ENCODE measurements at places on chromosomes 12 and 14.
A peak's percentile ranks its signal among the peaks of the same experiment; 100 is the strongest.

GRCh38 chr12:91316907-91317269, 134.3 kb upstream of the DCN start:
- no peak for DNase-seq

DNA sequence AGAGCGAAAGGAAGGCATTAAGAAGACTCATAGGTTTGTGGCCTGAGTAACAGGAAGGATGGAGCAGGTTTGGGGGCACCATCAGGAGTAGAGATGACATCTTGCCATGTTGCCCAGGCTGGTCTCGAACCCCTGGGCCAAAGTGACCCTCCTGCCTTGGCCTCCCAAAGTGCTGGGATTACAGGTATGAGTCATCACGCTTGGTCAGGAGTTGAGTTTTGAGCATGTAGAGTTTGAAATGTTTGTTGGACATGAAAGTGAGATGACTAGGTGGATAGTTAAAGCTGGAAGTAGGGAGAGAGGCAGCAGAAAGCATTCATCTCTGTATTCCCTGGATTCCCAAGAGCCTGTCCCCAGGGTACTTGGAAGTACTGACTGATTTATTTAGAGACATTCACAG, 112.6 kb downstream of the ERC1 start:
- no peak for DNase-seq

DNA sequence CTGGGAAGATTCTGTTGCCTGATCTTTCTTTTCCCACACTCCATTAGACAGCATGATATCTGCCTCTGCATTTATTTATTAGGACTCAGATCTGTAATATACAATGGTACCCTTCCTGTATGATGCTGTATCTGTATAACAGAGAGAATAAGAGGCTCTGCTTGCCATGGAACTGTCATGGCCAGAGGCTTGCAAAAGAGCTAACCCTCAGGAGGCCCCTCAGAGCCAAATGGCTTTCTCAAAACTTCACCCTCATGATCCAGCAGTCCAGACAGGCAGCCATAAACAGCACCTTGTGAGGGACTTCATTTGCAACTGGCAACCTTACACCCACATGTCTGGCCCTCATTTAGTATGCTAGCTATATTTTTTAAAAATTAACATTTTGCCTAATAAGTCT, 57.6 kb downstream of the TMEM30B start:
- no peak for DNase-seq

GRCh38 chr14:55297611-55298499, 26.6 kb downstream of the FBXO34 start:
- DNase-seq: no peak

DNA sequence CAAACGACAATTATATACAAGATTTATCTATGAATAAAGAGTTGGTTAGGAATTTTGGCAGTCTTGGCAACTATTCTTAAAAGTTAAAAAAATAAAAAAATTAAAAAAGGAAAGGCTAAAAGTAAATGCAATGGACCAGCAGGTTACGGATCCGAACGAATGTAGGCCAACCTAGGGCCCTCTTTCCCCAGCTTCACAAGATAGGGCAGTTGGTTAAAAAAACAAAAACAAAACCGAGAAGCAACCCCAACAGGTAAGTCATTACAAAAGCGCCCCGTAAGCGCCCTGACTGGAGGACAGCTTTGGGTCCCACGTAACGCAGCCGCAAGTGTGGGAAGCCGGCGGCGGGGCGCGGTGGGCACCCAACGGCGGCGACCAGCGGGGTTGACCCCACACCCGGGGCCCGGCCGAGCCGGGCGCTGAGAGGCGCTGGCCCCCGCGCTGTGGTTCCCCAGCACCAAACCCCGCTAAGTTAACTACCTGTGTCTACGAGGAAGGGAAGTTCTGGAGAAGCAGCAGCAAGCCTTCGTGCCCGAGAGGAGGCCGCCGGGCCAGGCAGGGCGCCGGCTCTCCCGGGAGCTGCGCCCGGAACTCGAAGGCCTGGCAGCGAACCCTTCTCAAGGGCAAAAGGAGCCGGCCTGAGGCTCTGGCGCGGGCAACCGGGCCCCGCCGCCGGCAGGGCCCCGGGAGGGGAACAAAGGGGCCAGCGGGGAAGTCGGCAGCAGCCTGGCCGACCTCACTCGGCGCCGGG, 882 bp downstream of the HECTD1 start:
- DNase-seq: peak; percentile 29

- DNase-seq: no peak
These were observed 1.5 kb downstream of the HOXC8 start for GRCh38 chr12:54010053-54010971.

DNA sequence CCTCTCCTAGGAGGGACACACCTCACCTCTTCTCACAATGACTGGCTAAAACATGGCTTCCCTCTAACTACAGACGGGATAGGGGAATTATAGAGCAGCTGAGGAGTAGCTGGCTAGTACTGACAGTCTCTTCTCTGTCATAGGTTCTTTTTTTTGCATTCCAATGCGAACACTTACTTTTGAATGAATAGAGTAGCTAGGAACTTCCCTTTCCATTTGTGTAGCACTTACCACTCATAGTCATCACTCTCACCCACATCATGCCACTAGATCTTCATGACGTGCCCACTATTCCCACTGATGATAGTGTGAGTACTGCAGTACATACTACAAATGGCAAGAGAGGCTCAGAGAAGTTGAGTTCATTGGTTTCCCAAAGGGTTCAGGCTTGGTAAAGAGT, 143.9 kb upstream of the HIF1A start:
- no peak for DNase-seq

- no peak for DNase-seq
These were observed 88.4 kb downstream of the POLR3B start for GRCh38 chr12:106445959-106446358.

Measured in DMS79 (cell line).